Effector CD4-positive, alpha-beta T cell (primary cell): ENCODE measurements at places on chromosomes 3 and 15.

DNA sequence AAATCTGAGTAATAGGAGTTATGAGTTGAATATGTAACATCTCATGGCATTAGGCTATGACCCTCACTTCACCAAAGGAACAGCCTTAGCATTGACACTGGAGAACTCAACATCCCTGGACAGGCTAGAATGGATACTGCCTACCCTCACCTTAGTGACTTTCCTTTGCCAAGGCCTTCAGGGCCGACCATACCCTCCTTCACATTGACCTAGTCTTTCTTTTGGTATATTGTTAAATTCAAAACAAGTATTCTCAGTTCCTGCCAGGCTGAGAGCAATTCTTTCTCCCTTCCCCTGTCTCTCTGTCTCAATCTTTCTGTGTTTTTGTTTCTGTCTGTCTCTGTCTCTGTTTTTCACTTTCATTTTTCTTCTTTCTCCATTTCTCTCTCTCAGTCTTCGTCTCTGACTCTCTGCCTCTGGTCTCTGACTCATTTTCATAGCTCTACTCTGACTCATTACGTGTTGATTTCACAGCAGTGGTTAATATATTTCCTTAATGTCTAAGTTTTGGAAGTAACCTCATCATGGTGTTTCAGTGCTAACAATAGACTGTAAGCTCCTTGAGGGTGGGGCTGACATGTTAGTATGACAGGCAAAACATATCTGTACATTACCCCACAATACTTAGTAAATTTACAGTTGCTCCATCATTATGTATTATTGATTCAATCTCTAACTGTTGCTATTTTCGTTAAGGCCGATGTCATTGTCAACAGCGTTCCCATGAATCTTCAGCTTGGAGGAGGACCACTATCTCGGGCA is 32.5 kb downstream of the PARP15 start:
- DNase-seq: no peak

DNA sequence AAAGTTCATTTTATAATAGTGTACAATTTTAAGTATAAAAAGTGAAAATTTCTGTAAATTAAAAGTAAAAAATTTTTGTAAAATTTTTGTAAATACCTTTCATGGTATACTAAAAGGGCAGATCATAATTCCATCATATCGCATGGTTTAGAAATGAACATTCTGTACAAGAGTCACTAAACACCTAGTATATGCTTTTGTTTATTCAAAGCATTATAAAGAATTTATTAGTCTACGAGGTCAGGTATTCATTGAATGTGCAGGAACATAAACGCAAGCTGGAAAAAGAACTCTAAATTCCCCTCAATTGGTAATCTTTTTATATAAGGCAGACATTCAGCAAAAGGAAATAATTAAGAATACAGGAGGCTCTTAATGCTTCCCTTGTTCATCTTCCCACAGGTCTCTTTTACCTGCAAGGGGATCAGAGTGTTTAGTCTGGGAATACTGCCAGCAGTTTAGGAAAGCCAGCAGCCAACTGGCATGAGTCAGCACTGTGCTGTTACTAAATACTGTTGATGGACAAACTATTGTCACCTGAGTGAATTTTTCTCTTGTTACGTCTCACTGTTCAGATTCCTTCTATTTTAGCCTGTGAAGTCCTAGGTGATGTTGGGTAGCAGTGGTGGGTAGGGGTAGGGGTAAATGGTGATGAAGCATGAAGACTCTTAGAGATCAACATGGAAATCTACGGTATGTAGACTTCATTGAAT is 70.1 kb downstream of the UQCC5 start:
- DNase-seq: no peak

- DNase-seq: no peak
Measured at GRCh38 chr3:96538186-96538585, 276.2 kb upstream of the EPHA6 start.

DNA sequence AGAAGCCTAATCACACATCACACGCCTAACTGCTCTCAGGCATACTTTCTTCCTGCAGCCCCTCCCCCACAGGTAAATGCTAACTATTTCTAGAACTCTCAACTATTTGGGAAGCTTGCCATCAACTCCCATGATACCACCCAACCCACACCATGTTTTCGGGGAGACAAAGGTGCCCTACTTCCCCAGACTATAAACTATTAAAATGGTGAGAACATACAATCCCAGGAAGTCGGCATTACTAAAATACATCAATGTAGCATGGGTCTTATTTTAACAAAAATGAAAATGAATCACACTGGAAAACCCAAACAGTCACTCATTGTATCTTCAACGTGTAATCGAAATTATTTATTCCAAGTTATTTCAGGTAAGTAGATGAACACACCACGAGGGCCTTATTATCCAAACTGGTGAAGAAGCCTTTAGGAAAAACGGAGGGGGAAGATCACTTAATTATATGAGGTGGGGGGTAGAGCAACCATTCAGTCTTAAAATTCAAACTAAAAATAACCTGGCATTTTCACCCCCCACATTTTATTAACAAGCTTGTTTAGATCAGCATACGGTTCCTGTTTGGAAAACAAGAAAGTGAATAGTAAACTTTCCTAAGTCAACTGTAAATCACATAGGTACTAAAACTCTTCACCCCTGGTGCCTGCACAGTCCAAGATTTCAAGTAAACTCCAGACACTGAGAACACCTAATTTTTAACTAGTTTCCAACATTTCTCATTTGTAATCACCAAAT is 1.9 kb downstream of the TBL1XR1 start:
- DNase-seq: no peak

DNA sequence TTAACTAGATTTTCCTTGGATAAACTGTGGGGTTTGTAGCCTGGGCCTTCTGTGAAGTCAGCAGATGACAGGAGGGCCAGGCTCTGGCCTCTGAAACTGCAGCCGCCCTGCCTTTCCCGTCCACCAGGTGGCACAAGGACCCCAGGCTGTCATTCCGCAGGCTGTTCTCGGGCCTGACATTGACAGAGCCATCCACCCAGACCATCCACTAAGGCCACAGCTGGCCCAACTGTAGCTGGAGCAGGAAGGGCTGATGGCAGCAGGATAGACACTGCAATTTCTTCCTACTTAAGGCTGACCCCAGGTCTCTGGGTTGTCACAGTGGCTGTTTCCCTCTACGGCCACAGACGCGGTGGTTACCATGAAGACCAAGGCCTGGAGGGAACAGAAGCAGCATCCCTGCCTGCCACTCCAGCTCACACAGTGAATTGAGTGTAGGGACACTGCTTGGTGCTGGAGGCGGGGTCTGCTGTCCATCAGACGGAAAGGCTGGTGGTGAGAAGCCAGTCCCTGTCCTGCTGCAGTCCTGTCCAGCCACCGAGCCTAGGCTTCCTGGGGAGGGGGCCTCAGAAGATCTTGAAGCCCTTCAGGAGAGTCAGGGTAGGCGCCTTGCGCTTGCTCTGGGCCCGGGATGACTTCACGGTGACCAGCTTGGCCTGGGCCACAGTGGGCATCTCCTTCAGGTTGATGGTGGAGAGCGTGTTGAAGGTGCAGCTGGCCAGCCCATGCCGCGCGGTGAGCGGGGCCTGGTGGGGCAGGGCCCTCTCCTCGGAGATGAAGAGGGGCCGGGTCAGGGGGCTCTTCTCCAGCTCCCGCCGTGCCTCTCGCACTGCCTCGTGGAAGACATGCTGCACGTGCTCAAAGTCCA is 9.4 kb downstream of the SLC51B start:
- peak; percentile 23 for DNase-seq

GRCh38 chr15:80447077-80447476 is 42.9 kb downstream of the ARNT2 start:
- DNase-seq: no peak

DNA sequence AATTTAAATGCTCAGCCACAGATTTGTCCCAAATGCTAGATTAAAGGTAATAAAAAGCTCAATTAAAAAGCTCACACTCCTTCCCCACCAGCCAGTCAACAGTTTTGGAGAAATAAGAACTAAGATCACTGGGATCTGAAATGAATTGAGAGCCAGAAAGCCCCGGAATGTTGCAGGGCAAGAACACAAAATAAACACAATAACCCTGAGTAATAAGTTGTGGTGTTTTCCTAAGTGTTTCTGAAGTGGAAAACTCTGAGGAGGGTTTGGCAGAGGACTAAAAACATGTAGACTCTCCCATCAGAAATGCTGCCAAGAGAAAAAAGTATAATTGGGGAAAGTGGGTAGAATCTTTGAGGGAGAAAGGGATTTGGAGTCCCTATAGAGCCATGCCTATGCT is 127.8 kb downstream of the ABI3BP start:
- DNase-seq: no peak

DNA sequence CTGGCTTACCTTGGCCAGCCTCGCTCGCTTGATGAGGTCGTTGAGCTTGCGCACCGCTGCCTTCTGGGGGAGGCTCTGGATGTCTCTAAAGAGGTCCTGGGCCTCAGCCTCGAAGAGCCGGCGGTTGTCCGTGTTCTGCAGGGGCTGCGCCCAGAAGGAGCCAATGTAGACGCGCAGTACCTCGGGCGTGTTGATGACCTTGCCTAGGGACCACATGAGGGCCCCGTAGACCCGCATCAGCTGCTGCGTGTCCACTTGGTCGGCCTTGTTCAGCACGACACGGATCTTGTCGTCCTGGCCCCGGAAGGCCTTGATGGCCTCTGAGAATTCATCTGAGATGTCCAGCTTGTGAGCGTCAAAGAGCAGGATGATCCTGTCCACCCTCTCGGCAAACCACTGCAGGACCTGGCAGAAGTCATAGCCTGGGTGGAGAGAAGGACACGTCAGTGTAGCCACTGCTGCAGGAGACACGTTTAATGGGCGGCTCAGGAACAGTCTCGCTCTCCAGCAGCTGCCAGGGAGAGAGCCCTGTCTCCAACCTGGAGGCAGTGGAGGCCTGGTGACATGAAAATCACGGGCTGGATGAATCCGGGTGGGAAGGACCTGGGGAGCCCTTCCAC is 25.5 kb upstream of the SPTBN5 start:
- DNase-seq: no peak

GRCh38 chr3:141019244-141019643 is 31.9 kb upstream of the SPSB4 start:
- DNase-seq: no peak

DNA sequence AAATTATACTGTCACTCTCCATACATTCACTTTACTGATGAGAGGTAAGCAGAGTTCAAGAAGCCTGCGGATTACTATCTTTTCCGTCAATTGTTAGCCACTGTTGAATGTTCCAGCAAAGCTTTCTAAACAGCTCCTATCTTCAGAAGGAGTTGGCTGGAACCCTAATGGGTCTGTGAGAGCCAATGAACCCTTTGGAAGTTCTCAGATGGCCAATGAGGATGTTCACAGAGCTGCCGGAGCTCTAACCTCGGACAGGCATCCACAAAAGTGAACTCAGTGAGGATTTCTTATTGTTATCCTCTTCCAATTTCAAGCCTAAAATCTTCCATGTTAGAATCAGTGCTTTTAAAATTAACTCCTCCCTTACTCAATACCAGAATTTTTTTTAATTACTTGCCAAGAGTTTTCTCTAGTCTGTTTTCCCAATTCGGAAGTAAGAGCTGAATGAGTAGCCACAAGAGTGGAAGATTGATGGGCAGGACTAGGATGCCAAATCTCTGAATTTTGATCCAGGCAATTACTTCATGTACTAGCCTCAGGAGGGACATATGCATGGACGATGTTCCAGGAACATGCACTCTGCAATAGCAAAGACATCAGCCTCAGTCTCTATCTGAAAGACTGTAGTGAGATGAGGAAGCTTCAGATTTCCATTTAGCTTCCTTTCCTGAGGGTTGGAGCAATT is 78.1 kb downstream of the AGBL1 start:
- DNase-seq: no peak

GRCh38 chr3:108296239-108296638 is at the start of gene HHLA2:
HHLA2 (plus strand) TSS chr3:108296548; CDS start chr3:108351814, 55,266 bp downstream.
- no peak for DNase-seq

- DNase-seq: no peak
Measured at GRCh38 chr3:55009372-55009771, 81.5 kb upstream of the LRTM1 start.

- no peak for DNase-seq
Measured at GRCh38 chr15:62988701-62989100, 53.8 kb upstream of the TPM1 start.

- DNase-seq: no peak
Measured at GRCh38 chr3:139378587-139379241, 10.7 kb downstream of the COPB2 start.

GRCh38 chr3:169133178-169134161 is 530.0 kb downstream of the MECOM start:
- DNase-seq: no peak

DNA sequence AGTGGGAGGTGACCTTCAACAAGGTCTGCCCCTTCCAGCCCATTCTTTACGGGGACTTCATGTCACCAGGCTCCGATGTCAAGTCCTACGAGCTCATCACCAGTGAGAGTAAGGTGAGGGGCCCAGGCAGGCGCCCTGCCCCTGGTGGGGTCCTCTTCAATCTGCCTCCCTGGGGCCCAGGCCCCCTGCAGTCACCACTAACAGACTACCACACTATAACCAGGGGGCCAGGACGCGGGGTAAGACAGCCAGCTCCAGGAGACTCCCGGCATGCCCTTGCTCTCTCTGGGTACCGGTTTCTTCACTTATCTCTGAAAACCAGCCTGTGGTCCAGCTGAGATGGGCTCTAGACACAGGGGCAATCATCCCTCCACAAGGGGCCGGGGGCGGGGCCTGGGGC is 63.9 kb downstream of the DNAH1 start:
- no peak for DNase-seq

- no peak for DNase-seq
Measured at GRCh38 chr15:33009026-33009425, 185.5 kb downstream of the FMN1 start.

GRCh38 chr3:184737063-184737462 is 25.2 kb upstream of the MAGEF1 start:
- DNase-seq: no peak

GRCh38 chr3:36366308-36366707 is 14.0 kb upstream of the STAC start:
- no peak for DNase-seq

DNA sequence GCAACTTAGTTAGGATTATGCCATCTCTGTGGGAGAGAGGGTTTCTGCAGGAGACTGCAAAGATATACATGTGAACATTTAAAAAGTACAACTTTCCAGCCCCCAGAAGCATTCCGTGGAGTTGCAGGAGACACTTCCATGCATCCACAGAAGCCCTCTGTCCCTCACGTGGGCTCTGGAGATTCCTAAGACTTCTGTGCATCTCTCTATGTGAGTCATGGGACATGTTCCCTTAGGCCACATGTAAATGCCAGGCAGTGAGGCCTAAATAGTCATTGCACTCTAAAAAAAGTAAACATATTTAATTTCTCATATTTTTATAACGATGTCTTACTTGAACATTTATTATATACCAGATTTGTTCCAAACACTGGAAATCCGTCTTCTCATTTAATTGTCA is 126.5 kb upstream of the ROPN1 start:
- no peak for DNase-seq

DNA sequence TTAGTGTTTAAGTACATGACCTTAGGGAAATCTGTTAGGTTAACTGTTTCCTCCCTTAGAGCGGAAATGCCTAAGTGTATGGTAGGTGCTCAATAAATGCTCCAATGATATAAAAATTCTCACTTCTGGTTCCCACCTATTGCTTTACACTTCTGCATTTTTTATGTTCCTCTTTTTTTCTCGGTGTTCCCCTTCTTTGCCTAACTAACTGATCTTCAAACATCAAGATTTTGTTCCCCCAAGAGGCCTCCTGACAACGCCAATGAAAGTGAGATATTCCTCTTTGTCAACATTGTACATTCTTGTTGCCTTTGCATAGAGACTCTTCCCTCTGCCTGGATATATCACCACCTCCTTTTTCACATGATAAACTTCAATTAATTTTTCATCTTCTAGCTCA is 17.4 kb downstream of the SLC35A5 start:
- no peak for DNase-seq

- DNase-seq: no peak
Measured at GRCh38 chr3:176286476-176287085, 910.7 kb downstream of the TBL1XR1 start.

GRCh38 chr3:14699643-14700042 is 24.7 kb downstream of the C3orf20 start:
- DNase-seq: no peak
